ENCODE measurements at places on chromosomes 6 and 20.

DNA sequence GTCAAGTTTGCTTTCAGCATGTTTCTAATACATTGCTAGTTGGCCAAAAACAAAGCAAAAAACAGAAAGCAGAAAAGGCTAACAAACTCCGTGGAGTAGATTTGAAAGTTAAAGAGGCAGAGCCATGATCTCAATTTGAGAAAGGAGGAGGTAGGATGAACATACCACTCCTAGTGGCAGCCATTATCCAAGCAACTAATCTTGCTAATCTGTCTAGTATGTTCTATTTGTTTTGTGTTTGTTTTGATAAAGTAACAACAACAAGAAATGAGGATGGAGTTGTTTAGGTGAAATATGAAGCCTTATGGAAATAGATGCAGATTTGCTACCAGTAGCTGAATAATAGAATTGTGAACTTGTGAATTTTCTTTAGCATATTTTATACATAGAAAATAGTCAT lies 295.5 kb upstream of the PRDM1 start:
- no peak for DNase-seq

DNA sequence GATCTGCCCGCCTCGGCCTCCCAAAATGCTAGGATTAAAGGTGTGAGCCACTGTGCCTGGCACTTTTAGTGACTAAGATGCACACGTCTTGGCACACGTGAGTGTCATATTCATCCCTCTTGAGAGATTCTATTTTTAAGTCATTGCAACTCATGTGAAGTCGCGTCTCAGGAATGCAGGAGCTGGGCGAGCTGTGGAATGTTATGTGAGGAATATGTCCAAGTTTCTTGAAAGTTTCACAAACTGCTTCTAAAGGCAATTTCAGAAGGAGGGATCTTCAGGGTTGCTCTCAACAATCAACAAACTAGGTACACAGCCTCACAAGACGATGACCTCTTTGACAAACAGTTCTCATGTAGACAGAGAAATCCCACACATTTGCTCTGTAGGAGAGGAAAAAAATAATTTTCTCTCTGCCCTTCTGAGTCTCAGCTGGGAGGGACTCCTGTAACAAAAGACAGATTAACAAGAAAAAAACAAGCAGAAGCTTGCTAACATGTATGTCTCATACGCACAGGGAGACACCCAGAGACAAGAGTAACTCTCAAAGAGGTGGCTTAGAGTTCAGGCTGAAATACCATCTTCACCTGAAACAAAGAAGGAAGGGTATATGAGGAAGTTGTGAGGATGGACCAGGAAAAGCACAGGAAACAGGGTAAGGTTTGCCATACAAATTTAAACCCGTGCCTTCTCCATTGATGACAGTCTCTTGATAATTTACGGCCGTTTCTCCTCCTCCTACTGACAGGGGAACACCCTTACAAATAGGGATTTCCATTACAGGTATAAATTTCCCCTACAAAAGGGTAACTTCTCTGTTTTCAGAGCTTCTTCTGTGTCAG lies 45.3 kb upstream of the FAM50B start:
- no peak for DNase-seq

DNA sequence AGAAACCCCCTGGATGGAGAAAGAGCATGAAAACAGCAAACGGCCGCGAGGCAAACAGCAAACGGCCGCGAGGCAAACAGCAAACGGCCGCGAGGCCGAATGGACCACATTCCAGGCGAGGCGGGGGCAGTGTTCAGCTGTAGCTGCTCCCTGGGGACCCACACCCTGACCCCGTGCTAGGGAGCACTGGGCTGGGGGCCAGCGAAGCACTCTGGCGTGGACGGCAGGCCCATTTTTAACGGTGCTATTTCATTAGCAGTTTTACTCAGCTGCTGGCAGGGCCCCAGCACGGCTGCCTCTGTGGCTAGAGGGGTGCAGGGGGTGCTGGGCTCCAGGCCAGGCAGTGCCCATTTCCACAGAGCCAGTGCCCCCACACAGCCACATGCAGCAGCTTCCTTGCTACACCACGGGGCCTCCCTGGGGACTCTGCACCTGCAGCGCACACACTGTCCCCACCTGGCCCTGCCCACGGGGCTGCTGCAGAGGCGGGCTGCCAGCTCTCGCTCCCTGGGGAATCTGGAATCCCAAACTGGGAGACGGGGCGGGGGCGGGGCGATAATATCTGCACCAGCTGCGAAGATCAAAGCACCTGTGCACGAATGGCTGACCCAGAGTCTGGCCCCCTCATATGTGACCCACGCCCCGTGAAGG lies 35.6 kb upstream of the SLCO4A1 start:
- DNase-seq: no peak

GRCh38 chr6:165222315-165223025 lies 86.9 kb downstream of the C6orf118 start:
- no peak for DNase-seq

DNA sequence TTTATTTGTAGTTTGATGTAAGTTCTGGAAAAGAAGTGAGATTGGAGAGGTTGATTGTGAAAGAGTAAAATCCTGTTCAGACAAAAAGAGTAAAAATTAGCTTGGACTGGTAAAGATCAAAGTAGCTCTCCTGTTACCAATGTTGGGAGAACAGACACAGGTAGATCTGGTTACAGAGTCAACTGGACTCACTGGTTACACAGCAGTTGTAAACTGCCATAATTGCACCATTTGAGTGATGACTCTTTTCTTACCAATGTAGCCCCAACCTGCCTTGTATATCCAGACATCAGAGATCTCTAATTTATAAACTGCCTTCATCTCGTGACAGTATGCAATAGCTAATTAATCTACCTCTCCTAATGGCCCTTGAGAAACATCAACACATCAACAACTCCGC lies 165.6 kb upstream of the PRSS16 start:
- DNase-seq: no peak

DNA sequence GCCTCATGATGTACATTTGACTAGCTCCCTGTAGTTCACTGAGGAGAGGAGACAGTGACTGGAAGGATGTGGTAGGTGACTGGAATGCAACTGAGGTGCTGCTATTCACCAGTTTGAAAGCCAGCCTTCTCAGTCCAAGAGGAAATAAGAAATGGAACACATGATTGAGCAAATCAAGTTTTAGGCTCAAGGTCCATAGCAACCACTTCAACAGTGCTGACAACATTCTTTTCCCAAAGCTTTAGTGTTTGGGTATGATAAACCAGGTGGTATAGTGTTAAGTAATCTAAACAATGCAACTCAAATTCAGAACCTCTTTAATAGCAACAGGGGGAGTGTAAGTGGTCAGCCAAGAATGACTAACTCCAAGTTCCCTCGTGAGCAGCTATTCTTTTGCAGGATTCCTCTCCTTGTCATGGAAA lies 9.2 kb downstream of the ZHX3 start:
- DNase-seq: peak; percentile 40

- peak; percentile 23 for DNase-seq
Measured at GRCh38 chr20:48738399-48739304, 89.1 kb downstream of the PREX1 start.

GRCh38 chr6:19968201-19968600 lies 131.0 kb downstream of the ID4 start:
- DNase-seq: no peak

DNA sequence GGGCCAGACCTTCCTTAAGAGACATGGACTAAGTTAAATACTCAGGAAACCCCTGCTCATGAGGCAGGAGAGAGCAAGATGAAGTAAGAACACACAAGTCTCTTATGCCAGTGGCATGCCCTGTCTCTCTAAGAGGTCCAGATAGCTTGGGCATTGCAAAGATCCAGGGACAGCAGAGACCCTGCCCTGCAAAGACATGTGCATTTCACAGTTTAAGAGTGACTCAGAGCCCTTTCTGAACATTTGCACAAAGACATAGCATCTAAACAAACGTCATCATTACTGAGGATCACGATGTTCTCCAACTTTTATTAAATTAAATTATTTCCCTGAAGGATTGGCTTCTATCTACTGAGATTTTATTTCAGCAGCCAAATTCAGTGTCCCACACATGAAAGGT lies 230.5 kb upstream of the RIN2 start:
- no peak for DNase-seq

- no peak for DNase-seq
Measured at GRCh38 chr6:105757512-105758200, 328.5 kb upstream of the PRDM1 start.

DNA sequence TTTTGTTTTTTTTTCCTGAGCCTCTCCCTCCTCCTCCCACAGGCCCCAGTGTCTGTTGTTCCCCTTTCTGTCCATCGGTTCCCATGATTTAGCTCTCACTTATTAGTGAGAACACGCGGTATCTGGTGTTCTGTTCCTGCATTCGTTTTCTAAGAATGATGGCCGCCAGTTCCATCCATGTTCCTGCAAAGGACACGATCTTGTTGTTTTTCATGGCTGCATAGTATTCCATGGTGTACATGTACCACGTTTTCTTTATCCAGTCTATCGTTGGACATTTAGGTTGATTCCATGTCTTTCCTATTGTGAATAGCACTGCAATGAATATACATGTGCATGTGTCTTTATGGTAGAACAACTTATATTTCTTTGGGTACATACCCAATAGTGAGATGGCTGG lies 105.6 kb upstream of the NUP153 start:
- DNase-seq: no peak

Data from renal pelvis (tissue), 12 donors.